B cell (primary cell): ENCODE measurements at places on chromosomes 2 and 18.
A peak's percentile ranks its signal among the peaks of the same experiment; 100 is the strongest.

DNA sequence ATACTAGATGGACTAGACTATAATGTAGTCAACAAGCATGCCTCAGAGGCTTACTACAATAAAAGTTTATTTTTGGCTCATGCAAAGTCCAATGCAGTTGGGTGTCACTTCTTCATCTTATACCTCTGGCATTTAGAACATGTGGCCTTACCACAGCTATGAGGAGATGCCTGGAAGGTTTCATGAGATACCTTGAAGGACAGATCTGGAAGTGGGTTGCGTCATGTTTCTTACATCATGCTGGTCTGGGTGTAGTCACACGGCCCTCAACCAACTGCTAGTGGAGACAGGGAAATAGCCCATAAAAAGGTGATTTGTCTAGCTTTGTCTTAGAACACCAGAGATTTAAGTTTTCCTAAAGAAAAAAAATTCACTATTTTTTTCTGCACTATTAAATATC is 91.7 kb upstream of the MMADHC start:
- DNase-seq, result no peak

GRCh38 chr18:13726972-13727331 is 479 bp downstream of the RNMT start:
- no peak for DNase-seq

- no peak for DNase-seq
Observed at GRCh38 chr2:55403256-55403998, 16.2 kb downstream of the CCDC88A start.

DNA sequence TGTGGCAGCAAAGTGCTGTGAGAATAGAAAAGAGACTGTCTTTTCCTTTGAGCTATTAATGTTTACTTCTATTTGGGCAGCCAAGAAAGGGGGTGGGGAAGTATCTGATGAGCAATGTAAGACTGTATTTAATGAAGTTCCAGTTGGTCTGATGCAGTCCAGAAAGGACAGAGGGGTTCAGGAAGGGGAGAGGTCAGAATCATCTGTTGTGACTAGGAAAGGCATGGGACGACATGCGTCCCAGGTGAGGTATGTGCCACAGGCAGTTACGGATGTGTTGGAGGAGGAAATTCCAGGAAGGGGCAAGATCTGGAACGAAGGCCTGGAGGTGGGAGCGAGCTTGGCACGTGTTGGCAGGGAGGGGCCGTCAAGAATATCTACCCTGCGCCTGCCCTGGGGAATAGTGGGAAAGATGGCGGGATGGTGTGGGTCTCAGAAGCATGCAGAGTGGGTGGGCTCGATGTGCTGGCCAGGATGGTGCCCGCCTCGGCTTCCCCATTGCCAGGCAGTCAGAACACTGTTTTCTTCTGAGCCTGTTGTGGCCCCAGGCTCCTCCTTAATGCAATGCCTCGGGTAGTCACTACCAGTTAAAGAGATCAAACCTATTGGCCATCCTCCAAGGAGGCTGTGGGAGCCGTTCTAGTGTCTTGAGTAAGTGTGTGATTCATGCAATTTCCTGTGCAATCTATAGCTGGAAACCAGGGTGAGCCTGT is 57.8 kb upstream of the TXNDC2 start:
- no peak for DNase-seq

DNA sequence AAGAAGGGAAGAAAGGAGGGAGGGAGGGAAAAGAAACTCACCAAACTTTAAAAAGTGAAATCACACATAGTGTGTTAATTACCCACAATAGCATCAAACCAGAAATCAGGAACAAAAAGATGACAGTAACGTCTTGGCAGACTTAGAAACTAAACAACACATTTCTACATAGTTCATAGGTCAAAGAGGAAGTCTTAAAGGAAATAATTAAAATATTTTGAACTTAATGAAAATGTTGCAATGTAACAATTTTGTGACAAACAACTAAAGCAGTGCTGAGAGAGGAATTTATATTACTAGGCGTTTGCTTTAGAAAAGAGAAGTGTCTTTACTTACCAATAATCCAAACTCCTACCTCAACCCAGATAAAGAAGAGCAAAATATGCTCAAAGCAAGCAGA is 505.0 kb upstream of the ID2 start:
- no peak for DNase-seq

DNA sequence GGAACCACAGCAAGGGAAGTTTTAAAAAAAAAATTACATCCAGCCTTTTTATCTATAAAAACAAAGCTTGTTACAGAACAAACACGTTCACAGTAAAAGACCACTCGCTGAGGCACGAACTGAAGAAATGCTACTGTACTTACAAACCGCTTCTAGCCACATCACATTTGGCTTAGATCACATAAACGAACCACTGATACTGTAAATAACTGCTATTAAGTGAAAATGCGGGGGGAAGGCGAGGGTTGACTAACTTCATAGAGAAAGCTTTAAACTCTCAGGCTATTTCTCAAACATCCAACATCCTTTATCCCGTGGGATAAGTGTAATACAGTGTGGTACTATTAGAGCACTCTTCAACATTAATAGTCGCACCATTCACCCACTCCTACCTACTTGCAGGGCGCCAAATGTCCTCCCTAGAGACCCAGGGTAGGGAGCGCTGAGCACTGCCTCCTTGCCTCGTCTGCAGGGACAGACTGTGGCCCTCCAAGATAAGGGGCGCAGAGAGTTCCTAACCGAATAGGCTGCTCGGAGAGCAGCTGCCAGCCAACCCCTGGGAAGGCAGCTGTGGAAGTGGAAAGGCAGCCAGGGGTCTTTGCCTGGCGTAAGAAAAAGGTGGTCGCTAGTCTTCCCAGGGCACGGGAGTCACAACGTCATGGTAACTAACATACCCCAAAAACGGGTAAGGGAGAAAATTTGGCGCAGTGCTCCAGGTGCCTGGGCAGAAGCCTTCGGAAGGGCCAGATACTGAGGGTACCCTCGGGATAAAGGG is 854 bp downstream of the GPR155 start:
- no peak for DNase-seq

DNA sequence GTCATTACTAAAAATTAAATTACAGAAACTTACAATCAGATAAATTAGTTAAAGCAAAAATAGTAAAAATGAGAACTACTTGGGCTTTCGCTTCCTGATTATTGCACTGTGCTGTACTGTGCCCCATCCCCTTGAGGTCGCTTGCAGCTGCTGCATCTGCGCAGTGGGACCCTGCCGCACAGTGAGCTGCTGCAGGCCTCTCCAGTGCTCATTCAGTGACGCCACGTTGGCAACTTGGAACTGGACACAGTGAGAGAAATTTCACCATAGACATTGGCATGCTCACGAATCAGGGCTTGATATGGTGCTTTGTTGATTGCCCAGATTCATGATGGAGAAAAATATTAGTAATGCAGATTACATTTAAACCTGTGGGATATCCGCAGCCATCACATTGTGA is 290.8 kb upstream of the MYT1L start:
- no peak for DNase-seq

DNA sequence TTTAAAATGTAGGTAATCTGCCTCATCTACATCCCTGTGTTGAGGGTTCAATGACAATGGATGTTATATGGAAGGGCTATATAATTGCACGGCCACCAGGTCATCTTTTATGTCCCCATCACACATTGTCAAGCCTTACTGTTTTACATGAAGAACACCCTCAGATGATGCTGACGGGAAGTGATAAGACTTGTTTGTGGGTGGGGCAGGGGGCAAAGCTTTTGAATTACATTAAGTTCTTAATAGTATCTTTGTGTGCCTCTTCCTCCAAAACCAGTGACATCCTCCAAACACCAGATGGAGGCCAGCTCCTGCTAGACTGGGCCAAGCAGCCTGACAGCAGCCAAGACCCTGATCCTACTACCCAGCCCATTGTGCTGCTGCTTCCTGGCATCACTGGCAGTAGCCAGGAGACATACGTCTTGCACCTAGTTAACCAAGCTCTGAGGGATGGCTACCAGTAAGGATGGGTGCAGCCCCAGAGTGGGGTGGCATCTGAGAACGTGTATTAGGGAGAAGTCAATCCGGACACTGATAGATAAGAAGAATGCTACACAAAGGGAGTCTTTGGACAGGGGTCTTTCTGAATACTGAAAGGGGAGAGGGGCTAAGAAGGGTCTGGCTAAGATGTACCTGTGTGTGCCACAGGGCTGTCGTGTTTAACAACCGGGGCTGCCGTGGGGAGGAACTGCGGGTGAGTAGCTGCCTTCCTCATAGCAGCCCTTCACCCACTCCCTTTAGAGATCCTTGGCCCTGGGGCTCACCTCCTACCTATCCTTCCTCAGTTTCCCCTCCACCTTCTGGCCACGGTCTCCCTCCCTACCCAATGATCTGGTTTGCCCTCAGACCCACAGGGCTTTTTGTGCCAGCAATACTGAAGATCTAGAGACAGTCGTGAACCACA is 5.3 kb downstream of the ABHD1 start:
- DNase-seq, result no peak

- DNase-seq, result no peak
Observed at GRCh38 chr2:134341476-134341875, 87.6 kb downstream of the MGAT5 start.

GRCh38 chr2:187552828-187553681 is 1.2 kb downstream of the TFPI start:
- no peak for DNase-seq

DNA sequence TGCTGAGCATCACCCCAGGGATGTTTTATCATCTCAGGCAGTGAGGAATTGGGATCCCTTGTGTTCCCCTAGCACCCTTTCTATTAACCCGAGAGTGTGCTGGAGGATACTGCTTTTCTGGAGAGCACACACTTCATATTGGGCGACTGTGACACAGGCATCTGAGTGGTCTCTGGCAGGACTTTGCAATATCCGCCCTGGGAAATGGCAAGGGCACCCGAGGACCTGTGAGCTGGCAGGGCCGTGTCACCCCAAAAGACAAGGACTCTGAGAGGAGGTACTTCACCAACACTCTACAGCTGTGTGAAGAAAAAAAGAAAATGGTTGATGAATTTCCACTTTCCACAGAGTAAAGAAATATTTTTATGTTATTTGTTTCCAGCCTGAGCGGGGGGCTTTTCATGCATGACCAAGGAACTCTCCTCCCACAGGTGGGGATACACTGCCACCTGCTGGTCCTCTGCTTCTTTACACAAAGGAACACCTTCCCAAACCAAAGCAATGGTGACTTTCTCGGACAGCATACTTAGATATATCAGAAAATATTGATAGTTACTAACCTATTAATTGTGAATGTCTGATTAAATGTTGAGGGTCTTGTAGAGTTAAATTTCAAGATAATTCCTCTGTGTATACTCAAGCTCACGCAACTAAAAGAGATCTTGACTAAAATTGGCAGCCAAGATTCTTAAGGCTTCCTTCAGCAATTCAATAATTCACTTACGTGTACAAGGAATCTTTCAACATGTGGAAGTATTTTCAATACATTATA is 45.9 kb upstream of the REG3G start:
- DNase-seq, result peak; percentile 30

DNA sequence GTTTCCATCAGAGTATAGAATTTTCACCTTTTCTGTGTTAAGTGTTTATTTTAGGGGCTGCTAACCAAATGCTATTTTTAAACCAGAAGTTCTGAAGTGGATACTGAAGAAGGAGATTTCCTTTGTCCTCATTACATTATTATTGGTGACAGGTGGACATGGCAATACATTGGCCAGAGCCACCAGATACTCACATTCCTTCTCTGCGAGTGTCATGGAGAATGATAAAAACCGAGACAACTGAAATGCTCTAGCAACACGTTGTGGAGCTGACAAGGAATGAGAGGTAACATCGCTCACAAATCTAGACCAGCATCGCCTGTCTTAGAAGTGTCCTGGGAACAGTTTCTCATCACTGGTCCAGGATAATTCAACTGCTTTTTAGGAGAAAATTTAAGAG is 241.2 kb downstream of the IRS1 start:
- no peak for DNase-seq

DNA sequence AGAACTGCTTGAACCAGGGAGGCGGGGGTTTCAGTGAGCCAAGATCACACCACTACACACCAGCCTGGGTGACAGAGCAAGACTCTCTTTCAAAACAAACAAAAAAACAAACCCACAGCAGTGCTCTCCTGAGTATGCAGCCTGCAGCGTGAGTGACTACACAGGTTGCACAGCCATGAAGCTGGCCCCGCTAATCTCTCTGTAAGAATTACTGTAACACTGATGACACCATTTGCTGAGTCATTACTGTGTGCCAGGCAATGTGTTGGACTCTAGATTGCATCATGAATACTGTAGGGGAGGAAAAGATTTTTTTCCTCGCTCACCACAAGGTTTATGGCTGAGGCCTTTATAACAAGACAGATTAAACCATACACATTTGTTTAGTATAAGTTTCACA is 118.6 kb upstream of the ATP8B1 start:
- DNase-seq, result no peak

- no peak for DNase-seq
Observed at GRCh38 chr2:232342635-232343565, 35.7 kb upstream of the ALPP start.

GRCh38 chr2:17912266-17912691 is 33.8 kb downstream of the KCNS3 start:
- DNase-seq, result peak; percentile 54

- DNase-seq, result no peak
Observed at GRCh38 chr18:57920036-57920435, 116.9 kb upstream of the ATP8B1 start.

DNA sequence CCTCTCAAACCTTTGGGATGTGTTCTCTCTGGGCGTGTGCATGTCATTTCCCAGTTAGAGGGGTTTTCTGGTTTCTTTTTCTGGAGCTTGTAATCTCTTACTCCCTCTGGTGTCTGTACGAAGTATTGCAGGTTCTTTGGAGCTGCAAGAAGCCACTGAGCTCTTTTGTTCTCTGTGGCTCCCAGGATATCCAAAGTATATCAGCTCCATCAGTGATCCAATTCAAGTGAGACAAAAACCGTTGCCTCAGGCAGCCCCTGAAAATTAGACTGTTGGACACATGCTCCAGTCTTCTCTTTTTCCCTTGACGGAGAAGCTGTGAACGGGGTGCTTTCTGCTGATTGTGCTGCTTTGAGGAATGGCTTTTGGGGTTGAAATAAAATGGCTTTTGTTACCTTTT is 59.0 kb upstream of the LDLRAD4 start:
- peak; percentile 71 for DNase-seq

- DNase-seq, result no peak
Observed at GRCh38 chr2:50987616-50988313, 44.2 kb downstream of the NRXN1 start.

GRCh38 chr2:41840702-41841551 is 206.9 kb upstream of the PKDCC start:
- peak; percentile 97 for DNase-seq

DNA sequence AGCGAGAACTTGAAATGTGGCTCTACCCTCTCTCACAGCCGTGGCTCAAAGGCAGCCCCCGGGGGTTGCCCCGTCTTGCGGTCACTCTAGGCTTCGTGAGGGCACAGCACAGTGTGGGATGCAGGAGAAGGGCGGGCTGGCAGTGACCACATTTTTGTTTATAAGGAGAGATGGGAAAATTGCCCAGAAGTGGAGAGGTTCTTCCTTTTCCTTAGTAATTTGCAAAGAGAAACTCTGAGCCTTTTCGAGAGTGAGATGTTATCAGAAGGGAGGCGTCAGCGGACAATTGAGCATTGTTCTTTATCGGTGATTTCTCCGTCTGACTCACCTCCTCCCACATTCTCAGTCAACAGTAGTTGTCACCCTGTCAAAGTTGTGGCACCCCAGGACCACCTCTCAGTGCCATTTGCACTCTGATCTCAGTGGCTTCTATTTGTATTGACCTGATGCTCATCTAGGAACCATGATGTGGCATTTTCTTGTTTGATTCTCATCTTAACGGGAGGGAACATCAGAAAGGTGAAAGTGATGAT is 89.6 kb downstream of the ACAA2 start:
- no peak for DNase-seq
